Central memory CD8-positive, alpha-beta T cell (primary cell): ENCODE measurements at places on chromosomes 4 and X.

DNA sequence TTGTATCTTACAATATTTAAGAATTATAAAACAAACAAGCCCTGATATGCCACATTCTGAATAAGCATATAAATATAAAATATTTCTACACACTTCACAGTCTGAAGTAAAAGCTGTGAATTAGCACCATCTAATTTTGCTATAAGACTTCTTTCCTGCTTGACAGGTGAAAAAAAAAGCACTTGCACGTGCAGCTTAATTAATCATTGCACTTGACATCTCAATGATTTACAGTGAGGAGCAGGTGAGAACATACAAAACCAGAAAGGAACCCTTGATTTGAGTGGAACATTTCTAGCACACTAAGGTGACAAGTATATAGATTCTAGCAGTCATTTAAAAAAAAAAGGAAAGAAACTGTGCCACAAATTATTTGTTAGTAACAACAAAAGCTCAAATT is 47.9 kb downstream of the CHIC2 start:
- no peak for DNase-seq

GRCh38 chr4:14289708-14290107 is 662.2 kb upstream of the BOD1L1 start:
- no peak for DNase-seq

DNA sequence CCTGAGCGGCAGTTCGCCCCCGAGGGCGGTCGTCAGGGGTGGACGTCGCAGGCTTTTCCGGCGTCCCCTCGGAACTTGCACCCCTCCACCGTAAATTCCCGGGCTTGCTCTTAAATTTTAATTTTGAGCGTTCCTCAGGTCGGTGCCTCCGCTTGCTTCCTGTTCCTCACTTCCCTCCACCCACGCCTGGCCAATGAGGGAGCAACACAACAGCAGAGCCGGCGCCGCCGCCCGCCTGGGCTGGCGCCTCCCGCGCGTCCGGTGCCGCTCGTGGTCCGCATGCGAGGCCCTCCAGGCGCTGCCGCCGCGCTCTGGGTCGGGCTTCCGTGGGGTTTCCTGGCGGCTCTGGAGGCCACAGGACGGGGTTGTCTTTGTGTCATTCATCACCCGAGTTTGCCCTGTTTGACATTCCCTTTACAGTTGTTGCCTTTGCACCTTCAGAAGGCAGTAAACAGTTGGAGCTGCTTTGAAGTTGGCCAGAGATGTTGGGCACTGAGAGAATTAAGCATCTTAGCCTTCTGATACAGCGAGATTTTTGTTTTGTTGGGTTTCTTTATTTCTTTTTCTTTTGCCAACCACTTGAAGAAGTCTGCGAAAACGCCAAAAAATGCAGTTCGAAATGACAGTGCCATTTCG is 692 bp downstream of the SPCS3 start:
- DNase-seq: peak; percentile 80

DNA sequence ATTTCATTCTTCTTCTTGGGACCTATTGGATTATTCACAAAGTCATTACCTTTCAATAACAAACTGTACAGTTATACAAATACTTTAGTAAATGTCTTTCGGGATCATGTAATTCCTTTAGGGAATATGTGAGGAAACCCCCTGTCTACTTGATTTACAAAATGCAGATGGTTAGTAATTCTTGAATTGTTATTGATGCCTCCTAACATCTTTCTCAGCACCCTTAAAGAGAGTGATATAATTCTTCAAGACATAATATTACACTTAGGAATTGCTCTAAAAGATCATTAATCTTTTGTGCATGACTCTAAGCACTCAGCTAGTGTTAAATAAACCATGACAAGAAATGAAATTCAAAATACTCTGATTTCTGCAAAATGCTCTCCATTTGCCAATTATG is 988.1 kb upstream of the HS3ST1 start:
- DNase-seq: no peak

- DNase-seq: no peak
Observed at GRCh38 chr4:138975225-138975624, 40.4 kb upstream of the NOCT start.

DNA sequence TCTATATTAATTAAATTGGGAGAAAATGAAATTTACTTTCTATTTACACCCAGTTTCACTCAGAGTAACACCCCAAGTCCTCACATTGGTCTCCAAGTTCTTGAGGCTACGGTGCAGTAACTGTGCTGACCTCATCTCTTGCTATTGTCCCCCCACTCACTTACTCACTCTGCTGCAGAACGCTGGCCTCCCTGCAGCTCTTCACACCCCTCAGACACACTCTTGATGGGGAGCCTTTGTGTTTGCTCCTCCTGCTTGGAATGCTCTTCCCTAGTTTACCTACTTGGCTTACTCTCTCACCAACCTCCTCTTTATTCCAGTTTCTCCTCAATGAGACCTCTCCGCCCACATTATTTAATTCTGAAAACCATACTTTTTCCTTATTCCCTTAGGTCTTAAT is 22.2 kb upstream of the SPARCL1 start:
- DNase-seq: no peak

GRCh38 chr4:119958983-119959382 is 107.7 kb downstream of the MAD2L1 start:
- DNase-seq: no peak

DNA sequence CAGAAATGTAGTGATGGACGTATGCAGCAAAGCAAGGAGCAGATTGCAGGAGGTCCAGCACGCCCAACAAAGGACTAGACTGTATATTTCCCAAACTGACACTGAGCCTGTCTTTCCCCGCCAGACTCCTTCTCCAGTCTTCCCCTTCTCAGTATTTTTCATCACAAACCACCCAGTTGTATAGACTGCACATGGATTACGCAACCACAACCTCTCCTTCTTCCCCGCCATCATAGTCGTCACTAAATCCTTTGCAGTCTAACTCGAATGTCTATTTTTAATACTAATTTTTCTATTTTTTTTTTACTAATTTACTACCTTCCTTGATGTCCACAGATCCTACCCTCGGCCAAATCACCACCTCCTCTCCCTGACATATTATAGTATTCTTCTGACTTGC is 105.4 kb downstream of the MTNR1A start:
- no peak for DNase-seq

DNA sequence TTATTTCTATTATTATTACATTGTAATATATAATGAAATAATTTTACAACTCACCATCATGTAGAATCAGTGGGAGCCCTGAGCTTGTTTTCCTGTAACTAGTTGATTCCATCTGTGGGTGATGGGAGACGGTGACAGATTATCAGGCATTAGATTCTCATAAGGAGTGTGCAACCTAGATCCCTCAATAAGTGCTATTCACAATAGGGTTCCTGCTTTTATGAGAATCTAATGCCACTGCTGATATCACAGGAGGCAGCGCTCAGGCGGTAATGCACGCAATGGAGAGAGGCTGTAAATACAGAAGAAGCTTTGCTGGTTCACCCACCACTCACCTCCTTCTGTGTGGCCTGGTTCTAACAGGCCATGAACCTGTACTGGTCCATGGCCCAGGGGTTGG is 178.6 kb downstream of the ACTRT1 start:
- no peak for DNase-seq

- DNase-seq: no peak
Observed at GRCh38 chr4:7206385-7206784, 14.0 kb downstream of the SORCS2 start.

- no peak for DNase-seq
Observed at GRCh38 chr4:64903986-64904385, 494.7 kb upstream of the TECRL start.

DNA sequence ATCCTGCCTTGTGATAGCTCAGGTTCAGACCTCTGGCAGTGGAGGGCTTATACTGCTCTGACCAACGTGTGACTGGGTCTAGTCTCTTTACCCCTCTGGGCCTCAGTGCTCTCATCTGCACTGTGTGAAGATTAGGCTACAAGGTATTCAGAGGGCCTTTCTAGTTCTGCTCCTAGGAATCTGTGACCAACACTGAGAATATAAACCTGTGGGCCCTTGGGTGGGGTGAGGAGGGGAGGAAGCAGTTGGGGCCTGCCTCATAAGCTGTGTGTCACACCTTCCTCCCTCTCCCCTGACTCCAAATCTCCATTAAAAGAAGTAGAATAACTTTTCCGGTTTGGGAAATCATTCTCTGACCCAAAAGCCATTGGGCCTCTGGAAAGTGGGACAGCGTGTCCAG is 66.3 kb upstream of the MSN start:
- DNase-seq: no peak

DNA sequence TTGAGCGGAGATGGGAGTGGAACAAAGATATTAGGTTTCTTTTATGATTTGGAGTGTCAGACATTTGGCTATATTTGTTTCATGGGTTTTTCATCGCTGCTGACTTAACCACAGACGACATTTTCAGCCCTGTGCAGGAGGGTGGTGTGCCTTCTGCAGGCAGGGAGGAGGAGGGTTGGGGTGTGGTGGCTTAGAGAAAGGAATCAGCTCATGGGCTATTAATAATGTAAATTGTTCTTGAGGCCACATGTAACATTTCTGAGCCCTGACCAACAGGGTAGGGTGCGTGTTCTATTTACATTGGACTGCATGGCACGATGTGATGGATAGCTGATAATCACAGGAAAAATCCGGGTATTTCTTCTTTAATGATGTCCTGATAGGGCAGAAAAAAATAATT is 67.6 kb downstream of the POLA1 start:
- DNase-seq: no peak

GRCh38 chr4:177728361-177729152 is 286.3 kb upstream of the AGA start:
- DNase-seq: no peak

DNA sequence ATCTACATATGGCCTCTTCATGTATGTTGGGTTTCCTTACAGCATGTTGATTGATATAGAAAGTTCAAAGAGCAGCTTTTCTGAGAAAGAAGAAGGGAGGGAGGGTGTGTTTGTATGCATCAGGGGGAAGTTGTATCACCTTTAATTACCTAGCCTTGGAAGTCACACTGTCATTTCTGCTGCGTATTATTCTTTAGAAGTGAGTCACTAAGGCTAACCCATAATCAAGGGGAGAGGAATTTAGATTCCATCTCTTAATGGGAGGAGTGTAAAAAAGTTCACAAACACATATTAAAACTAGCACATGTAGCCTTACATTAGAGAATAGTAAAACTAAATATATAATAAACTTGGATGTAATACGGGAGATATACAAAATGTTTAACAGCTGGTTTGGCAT is 86.5 kb upstream of the CBLL2 start:
- DNase-seq: no peak

DNA sequence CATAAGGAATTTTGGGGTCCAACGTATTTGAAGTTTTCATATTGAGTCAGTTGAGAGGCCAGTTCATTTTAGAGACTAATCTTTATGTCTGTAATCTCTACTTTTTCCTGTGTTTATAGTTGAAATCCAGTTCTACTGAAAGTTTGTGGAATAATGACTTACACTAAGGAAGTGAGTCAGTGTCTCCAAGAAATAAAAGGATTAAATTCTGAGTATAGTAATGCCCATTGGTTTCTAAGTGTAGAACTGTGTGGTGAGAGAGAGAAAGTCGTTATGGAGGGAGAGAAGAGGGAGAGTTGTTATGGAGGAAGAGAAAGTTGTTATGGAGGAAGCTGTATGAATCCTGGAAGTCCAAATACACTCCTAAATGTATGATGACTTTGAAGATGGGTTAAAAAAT is 264.6 kb upstream of the HAND2 start:
- DNase-seq: no peak

DNA sequence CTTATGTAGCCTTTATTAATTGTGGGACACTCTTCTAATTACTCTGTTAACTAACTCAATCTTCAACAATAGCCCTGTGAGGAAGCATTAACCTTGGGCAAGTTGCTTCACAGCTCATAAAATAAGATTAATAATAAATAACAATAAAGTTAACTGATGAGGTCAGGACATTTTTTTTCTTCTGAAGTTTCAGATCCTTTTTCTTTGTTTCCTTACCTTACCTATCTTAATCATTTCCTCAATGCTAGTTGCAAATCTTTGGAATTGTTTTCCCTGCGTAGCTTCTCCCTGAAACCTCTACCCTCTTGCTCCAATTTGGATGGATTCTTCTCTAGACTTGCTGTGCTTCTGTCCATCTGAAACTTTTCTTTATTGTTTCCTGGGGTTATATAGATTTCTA is 17.5 kb upstream of the PLAC8 start:
- DNase-seq: no peak

GRCh38 chr4:67727124-67727850 is 26.3 kb upstream of the UBA6 start:
- DNase-seq: no peak

DNA sequence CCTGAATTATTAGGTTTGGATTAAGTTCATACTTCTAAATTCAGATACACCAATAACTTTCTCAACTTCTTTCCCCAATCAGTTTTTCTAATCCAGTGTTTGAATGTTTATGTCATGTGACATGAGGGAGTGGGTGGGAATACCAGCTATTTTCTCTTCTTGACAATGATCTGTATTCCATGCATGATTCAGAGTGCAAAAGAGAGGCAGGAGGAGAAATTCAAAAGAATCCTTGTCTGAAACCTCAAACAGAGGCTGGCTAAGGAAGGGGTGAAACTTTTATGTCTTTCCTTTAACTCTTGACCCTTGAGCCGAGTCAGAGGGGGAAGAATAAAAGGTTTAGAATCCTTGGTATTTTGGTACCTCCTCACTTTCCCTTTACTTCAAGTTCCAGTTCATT is 544.7 kb downstream of the SPRY1 start:
- DNase-seq: no peak

DNA sequence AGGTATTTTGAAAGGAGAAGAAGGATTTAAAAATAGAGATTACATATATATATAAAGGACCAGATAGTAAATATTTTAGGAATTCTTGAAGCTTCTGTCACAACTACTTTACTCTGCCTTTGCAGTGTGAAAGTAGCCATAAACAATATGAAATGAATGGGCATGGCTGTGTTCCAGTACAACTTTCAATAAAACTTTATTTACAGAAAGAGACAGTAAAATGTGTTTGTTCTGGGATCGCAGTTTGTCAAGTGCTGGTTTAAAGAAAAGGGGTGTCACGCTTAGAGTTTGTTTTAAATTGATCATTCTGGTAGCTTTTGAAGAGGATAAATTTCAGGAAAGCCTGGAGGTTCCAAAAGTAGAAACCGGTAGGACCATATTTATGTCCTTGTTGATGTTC is 176.1 kb upstream of the HS3ST1 start:
- no peak for DNase-seq

- no peak for DNase-seq
Observed at GRCh38 chrX:118115953-118116712, 477 bp downstream of the KLHL13 start.

DNA sequence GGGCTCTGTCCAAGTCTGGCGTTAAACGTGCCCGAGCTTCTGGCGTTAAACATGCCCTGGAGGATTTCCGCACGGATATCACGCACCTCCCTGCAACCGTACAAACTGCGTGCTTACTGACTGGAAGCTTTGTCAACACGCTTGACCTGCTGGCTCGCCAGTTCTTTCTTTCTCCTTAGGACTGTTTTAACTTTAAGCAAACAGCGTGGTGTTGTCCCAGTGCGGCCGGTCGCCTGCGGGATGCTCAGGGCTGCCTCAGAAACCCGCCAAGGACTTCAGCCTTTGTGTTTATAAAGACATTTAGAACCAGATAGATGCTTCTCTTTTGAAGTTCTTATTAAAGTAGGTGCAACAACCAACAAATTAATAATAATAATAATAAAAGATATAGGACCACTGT is 946.0 kb downstream of the RAB28 start:
- DNase-seq: no peak

GRCh38 chrX:50726296-50726695 is 87.7 kb downstream of the SHROOM4 start:
- no peak for DNase-seq
